ENCODE measurements at places on chromosomes 11 and 22.

GRCh38 chr11:46659908-46660307 lies 40.5 kb downstream of the ARHGAP1 start:
- no peak for DNase-seq

DNA sequence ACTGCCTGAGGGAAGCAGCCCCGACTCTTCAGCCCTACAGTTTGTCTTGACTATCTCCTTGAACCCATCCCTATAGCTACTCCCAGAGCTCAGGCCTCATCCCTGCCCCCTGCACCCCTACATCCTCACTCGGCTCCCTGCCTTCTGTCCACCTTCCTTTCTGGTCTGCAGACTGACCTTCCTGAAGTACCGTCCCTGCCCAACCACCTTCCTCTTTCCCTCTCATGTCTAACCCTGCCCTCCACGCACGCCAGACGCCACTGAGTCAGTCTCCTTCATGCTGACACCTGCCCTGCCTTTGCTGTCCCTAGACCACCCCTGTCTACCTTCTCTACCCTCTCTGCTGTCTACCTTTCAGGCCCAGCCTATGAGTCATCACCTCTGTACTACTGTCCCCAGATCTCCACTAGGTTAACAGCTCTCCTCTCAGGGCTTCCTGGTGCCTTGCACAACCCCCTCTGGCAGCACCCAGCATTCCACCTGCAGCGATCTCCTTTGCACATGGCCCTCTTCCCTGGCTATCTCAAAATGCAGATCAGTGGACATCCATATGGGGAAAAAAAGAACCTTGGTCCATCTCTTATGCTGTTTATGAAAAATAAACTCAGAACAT lies 8.9 kb downstream of the KCTD21 start:
- no peak for DNase-seq

- no peak for DNase-seq
Observed at GRCh38 chr11:133269267-133269666, 263.0 kb downstream of the OPCML start.

GRCh38 chr22:44244265-44244822 lies 63.6 kb downstream of the PARVG start:
- DNase-seq = no peak

GRCh38 chr11:78733031-78733430 lies 158.4 kb upstream of the NARS2 start:
- DNase-seq = no peak

DNA sequence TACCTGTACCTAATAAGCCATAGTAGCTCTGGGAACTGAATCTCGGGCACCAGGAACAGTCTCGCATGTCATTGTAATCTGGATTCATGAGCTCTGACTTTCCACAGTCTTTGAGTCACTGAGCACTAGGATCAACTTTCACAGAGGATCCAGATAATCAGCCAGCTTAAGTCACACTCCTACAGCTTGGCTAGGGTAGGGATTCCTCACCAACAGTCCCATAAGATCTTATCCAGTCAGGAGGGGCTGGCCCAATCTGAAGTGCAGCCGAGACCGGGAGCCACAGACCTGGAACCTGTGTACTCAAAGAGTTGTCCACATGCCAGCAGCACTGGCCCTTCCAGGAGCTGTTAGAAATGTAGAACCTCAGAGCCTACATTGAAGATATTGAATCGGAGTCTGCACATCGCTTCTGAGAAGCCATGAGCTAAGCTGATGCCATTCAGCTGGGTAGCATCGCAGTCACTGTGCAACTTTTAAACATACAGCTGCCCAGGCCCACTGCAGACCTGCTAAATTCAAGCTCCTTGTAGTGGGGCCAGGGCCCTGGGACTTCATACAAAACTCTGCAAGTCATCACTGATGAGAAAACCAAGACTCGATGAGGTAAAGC lies 538.8 kb upstream of the B3GAT1 start:
- no peak for DNase-seq

- DNase-seq = no peak
Observed at GRCh38 chr11:102914238-102915043, 39.7 kb upstream of the MMP12 start.

DNA sequence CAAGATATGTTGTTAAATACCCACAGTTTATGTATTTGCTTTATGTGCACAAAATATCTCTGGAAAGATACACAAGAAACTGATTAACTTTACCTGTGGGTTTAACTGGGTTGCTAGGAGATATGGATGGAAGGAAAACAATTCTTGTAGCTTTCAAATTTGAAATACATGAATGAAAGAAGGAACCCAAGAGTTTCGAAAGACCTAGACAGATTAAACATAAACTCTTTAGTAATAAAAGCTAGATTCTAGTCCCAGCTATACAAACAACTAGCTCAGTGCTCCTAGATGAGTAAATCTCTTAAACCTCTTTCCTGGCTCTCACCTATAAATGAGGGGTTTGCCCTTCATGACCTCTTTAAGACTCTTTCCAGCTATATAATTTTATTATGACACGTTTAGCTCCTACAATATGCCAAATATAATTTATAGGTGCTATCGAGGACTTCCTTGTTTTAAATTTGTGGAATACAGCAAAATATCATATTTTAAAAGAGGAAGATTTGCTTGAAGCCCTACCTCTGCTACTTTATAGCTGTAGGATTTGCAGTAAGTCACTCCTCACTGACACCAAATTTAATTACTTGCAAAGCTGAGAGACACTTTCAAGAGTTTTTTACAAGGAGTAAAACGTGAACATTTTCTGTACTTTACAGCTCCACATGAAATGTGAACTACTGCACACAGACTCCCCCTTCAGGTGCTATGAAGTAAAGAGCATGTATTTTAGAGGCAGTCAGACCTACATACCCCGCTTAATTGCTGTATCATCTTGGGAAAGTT lies 50.7 kb downstream of the RRAS2 start:
- DNase-seq = no peak

GRCh38 chr11:115576606-115577380 lies 72.6 kb upstream of the CADM1 start:
- no peak for DNase-seq

GRCh38 chr22:49492741-49493251 lies 334.9 kb downstream of the BRD1 start:
- no peak for DNase-seq

DNA sequence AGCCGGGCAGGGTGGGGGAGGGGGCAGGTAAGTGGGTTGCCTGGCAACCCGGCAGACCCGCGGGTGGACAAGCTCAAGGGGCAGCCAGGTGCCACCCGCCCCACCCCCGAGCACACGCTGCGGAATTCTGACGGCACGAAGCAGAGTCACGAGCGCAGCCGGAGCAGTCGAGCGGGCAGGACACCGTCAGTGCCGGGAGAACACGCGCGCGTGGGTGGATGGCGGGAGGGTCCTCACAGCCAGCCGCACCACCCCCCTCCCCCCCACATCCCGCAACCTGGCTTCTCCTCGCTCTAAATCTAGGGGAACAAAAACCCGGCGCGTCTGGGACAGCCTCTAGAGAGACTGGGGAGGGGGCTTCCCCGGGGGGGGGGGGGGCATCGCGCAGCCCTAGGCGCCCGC lies 133.1 kb upstream of the HSD17B12 start:
- no peak for DNase-seq

GRCh38 chr11:22725079-22725478 lies 58.7 kb downstream of the GAS2 start:
- DNase-seq = no peak

GRCh38 chr22:39556970-39557841 lies 13.3 kb upstream of the CACNA1I start:
- DNase-seq = no peak

DNA sequence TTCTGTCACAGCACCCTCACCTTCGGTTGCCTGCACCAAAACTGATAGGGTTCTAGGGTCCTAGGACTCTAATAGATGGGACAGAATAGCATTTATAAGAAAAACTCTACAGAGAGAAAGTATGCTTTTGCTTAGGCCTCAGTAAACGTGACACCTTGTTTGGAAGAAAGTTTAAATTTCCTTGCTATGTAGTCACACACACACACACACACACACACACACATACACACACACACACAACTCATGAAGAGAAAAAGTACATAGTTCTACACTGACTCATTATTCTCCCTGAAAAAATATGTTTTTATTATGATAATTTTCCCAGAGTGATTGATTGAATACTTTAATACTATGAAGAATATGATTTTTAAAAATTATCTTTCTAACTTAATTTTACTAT lies 220.8 kb upstream of the SNX19 start:
- no peak for DNase-seq

DNA sequence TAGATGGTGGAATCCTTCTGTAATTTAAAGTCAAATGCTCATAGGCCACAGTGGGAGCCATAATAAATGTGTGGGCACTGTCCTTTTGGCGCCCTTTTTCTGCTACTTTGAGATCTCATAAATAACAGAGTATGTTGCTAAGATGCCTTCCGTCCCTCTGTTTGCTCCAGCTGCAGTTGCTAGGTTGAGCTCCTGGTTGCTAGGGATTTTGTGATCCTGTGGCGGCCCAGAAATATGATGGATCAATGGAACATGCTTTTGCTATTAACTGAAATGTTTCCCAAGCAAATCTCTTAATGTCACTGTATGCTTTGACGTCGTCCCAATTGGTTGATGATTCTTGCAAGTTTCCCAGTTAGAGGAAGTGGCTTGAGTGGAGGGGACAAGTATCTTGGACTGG lies 53.5 kb downstream of the MYO18B start:
- no peak for DNase-seq

DNA sequence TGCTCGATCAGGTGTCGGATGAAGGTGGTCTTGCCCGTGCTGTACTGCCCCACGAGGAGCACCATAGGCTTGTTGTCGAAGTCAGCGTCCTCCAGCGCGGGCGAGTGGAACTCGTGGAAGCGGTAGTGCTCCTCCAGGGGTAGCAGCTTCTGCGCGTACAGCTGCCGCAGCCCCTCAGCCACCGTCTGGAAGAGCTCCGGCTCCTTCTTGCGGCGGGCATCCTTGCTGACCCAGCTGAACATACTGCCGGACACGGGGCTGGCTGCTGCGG lies 263 bp downstream of the EHD1 start:
- DNase-seq = no peak

DNA sequence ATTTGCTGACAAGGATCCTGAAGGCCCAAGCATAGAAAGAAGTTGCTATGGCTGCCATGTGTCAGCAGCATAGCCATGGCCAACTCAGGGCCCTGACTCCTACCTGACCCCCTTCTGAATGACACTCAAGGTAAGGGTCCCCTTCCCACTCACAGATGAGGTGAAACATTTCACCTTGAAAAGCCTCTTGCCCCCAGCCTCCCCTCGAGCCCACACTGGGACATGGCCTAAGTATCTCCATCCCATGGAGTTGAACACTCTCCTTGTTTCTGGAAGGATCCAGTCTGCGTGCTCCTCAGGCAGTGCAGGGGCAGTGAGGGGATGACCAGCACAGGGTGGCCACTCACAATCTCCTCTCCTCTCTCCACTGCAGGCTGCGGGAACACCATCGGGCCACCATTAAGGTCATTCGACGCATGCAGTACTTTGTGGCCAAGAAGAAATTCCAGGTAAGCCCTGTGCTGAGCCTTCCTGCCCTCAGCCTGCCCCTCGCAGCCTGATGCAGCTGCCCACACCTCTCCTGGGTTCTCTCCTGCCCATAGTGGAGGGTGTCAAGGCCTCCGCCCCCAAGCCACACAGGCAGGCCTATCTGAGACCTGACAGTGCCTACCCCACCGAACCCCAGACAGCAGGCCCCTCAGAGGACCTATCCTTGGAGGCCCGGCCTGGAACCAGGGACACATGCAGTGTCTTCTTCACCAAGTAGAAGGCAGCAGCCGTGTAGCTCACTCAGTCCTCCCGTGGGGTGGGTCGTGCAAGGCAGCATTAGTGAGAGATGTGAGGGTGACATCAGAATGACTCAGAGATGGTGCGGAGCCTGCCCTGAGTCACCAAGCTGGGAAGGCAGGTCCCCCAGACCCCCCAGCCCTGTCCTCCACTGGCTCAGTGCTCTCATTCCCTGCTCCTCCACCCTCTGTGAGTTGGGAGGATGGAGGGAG lies 68.9 kb upstream of the KCNQ1OT1 start:
- no peak for DNase-seq

DNA sequence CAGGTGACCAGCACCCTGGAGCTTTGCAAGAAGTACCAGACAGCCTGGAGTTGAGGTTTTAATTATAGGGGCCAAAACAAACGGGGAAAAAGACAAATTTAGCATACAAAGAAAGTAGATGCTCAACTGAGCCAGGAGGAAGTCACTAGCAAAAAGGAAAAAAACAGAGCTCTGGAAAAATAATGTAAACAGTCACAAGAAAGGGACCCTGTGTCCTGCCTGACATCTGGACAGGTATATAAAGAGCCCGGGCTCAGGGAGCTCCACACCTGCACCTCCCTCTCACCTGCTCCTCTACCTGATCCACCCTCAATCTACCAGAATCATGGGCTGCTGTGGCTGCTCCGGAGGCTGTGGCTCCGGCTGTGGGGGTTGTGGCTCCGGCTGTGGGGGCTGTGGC lies at the start of gene KRTAP5-10:
TSS of gene KRTAP5-10 (plus strand) at position 301 of the 400 bp plus-strand sequence. CDS start at position 326, 25 bp downstream.
- DNase-seq = no peak

DNA sequence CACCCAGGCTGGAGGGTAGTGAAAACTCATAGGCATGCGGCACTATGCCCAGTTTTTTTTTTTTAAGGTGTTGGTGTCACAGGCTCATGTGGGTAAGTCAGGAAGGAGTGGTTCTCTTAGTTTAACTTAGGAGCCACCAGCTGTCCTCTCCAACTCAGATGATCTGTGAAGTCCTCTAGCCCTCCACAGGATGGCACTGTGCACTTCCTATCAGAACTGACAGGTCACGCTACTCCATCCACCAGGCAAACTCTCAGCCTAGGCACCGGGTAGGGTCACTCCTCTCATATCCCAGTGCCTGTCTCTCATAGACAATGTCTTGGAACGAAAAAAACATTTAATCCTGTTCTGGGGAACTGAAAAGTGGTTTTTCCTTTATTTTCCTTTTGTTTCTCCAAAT lies 16.5 kb downstream of the NAP1L4 start:
- no peak for DNase-seq

GRCh38 chr11:8442301-8442700 lies 151.7 kb downstream of the STK33 start:
- DNase-seq = no peak

- peak; percentile 67 for DNase-seq
Observed at GRCh38 chr11:35393098-35393497, 26.3 kb downstream of the SLC1A2 start.

DNA sequence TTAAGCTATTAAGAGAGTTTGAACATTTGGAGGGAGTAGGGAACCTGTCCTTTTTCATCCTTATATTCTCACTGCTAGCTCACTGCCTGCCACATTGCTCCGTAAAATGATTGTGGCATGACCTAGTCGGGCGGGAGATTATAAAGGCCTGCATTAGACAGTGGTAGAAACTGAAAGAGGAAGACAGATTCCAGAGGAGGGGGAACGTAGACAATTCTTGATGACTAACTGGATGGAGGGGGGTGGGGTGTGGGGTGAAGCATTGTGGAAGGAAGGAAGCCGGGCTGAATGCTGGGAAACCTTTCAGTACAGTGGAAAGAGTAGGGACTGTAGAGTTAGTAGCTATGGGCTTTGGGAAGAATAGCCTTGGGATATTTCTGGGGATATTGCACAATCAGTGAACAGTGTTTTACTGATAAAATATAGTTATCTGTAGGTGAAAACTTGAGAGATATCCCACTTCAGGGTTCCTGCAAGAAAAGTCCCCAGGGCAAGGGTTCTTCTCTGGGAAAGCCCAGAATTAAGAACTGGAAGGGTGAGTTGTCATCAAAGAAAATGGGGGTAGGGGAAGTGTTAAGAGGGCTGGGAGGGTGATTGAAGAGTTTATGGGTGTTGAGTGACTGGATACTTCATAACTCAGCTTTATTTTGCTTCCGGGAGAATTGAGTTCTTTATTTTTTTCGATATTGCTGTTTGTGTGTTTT lies 2.1 kb downstream of the MED15 start:
- DNase-seq = no peak

GRCh38 chr22:49100316-49100715 lies 727.4 kb downstream of the BRD1 start:
- no peak for DNase-seq

- DNase-seq = no peak
Observed at GRCh38 chr11:81377418-81377817, 1356.2 kb downstream of the FAM181B start.

GRCh38 chr22:44126807-44127206 lies 53.9 kb upstream of the PARVG start:
- no peak for DNase-seq
